ENCODE measurements at places on chromosomes 1 and 21.

DNA sequence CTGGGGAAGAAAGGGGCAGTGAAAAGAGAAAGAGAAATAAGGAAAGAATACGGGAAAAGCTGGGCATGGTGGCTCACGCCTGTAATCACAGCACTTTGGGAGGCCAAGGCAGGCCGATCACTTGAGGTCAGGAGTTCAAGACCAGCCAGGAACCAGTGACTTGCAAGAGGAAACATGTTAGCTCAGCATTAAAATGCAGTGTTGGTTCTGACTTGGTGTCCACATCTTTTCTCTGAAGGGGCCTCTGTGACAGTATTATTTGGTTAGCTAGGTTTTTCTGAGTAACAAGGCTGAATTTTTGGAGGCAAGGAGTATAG is 26.8 kb downstream of the IER5 start:
- DNase-seq, result no peak

- DNase-seq, result no peak
Observed at GRCh38 chr1:70318191-70318590, 36.3 kb downstream of the ANKRD13C start.

- no peak for DNase-seq
Observed at GRCh38 chr1:205519541-205520131, 15.2 kb downstream of the CDK18 start.

- DNase-seq, result no peak
Observed at GRCh38 chr1:47992720-47993415, 4.3 kb downstream of the TRABD2B start.

DNA sequence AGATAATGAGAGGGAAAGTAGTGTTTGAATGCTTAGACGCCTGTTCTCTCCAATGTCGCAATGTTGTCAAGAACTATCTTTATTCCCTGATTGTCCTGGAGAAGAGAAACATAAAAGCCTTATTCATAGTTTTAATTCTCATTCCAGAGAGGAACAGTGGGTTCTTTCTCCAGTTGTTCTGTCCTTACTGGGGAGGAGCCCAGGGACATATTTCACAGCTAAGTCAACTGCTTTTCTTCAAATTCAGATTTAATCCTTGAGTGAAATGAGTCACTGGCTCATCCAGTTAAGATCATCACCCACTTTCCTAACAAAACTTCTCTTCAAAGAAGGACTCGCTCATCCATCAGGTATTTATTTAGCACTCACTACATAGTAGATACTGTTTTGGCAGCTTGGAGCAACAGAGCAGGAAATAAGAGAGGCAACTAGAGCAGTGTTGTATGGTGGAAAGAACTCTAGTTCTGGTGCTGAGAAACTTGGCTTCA is 365.7 kb upstream of the USP24 start:
- peak; percentile 84 for DNase-seq

DNA sequence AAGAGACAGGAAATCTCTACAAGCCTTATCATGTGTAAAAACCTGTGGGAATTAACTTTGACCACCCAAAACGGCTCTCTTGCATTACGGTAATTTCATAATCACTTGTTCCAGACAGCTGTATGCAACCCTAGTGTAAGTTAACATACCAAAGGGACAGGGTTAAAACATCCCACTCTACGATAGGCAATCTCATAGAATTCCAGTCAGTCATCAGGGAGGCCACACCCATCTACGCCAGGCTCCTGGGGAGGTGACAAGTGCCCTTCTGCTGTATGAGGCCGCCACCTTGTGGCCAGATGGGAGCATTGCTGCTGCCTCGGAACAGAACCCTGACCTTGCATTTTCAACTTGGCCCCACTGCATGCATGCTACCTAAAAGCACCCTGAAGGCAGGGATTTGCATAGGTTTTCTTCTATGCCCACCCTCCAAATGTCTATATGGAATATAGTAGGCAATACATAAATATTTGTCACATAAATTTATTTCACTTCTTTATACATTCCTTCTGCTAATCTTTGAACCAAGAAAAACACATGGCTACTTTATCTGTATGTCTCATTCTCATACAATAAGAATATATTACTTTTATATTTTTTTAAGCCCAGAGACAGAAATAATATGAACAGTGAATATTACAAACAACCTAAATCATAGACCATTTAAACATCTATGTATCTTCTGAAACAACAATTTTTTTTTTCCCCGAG is 12.6 kb downstream of the HSF2BP start:
- peak; percentile 97 for DNase-seq

GRCh38 chr1:89758156-89758555 is 62.7 kb upstream of the LRRC8D start:
- no peak for DNase-seq

GRCh38 chr1:20790785-20791184 is 3.7 kb upstream of the HP1BP3 start:
- no peak for DNase-seq

DNA sequence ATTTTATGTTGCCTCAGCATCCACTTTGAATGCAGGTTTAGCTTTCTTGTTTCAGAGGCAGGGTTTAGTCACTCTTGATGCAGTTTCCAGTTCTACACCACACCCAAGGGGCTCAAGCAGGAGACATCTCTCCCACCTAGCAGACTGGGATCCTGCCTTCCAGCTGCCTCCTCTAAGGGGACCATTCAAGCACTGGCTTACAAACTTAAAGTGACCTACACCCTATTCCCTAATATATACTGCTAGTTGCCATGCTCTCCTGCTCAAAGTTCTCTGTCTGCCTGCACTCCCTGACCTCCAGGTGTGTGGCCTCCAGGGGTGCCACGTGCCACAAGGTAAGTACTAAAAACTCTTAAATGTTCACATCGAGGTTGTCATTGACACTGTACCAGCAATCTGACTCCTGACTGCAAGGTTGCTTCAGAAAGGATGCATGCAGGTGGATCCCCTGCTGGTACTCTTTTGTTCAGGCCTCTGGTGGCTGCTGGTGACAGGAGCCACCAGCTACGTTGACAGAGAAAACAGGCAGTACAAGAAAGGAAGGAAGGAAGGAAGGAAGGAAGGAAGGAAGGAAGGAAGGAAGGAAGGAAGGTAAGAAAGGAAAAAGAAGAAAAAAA is 185.9 kb downstream of the COQ8A start:
- no peak for DNase-seq

GRCh38 chr21:46171996-46172862 is 12.0 kb downstream of the SPATC1L start:
- DNase-seq, result no peak

GRCh38 chr1:164880199-164880598 is 321.2 kb downstream of the PBX1 start:
- peak; percentile 59 for DNase-seq

- DNase-seq, result no peak
Observed at GRCh38 chr1:36925251-36925650, 109.1 kb downstream of the GRIK3 start.

All from epithelial cell of esophagus (primary cell).